ENCODE measurements at places on chromosomes 1 and 21.

- no peak for DNase-seq
These were observed 72.1 kb downstream of the LMX1A start for GRCh38 chr1:165284454-165284853.

GRCh38 chr1:161227196-161227871 is 1.5 kb downstream of the TOMM40L start:
- peak; percentile 89 for DNase-seq

GRCh38 chr1:234838182-234838581 is 228.2 kb upstream of the IRF2BP2 start:
- no peak for DNase-seq

GRCh38 chr1:33660244-33660643 is 187.8 kb downstream of the ZSCAN20 start:
- no peak for DNase-seq

GRCh38 chr1:52264530-52265115 is 101.4 kb downstream of the CC2D1B start:
- DNase-seq = no peak

GRCh38 chr1:48181669-48182367 is 40.7 kb upstream of the SLC5A9 start:
- DNase-seq = no peak

DNA sequence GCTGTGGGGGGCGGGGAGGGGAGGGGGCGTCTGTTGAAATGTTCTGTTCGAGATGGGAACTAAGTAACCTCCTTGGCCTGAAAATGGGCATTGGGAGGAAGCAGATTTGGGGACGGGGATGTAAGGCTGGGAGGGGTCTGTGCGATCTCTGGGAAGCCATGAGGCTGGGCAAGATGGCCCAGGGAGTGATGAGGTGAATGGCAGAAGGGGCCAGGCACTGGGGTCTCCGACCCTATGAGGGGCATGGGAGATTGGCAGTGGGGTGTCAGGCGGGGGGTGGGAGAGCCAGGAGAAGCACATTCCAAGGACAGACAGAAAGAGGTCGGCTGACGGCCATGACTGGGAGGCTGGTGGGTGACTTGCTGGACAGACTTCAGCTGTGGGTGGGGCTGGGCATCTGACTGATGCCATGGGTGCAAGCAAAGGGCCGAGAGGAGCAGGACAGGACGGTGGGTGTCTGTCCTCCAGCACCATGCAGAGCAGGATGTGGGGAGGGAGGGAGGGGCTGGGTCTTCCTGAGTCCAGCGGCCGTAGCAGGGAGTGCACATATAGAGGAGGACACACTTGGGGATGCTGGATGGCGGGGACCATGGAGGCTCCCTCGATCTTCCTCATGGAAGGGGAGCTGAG is 30.0 kb upstream of the COL18A1 start:
- no peak for DNase-seq

DNA sequence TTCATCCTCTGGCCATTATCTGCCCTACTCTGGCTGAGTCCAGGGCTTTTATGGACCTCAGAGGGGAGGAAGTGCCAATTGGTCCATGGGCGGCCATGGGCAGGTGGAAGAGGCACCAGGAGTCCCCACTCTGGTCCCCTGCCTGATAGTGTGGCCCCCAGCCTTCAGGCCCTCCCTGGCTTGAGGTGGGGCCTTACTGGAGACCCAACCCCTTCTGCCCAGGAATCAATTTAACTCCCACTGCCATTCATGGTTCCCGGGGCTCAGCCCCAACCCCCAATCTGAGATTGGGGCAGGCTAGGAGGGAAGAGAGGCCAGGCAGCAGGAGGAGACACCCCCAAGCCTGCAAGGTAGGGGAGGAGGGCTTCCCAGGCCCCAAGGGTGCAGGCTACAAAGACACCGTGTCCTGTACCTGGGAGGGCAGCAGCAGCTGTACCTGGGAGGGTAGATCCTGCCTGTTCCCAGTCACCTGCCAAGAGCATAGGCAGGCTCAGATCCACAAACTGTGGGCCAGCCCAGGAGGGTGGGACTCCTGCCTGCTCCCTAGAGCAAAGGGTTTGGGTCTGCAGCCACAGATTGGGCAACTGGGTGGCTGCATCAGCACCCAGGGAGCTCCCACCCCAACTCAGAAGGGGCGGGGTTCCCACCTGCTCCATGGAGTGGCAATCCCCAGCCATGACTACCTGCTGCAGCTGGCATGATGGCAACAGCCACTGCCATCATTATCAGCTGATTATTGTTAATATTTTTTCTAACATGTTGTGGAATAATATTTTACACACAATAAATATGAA is 1044.1 kb upstream of the B3GALT2 start:
- no peak for DNase-seq

GRCh38 chr1:65323246-65323645 is 13.9 kb downstream of the DNAJC6 start:
- DNase-seq = no peak

GRCh38 chr1:198359024-198359653 is 181.3 kb downstream of the ATP6V1G3 start:
- peak; percentile 27 for DNase-seq

DNA sequence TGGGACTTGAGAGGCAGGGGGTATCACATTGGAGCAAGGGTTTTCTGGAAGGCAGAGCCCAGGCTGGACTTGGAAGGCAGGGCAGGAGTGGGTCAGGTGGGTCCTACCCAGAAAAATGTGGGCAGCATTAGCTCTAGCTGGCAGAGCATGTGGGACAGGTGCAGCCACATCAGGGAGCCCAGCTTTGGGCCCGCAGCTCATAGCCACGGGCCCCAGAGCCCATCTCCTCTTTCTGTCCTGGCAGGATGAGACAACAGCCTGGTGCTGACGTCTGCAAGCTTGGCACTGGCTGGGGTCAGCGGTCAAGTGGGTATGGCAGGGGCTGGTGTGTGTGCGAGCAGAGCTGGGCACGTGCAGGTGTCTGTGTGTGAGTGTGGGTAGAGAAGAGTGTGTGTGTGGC is 154.7 kb downstream of the GRIK3 start:
- DNase-seq = no peak
